Hematopoietic multipotent progenitor cell treated with erythropoietin and hydrocortisone succinate and interleukin-3 and kit ligand, for 6 days (in vitro differentiated cells): ENCODE measurements at places on chromosomes 1 and 21.

- peak; percentile 88 for DNase-seq
Measured at GRCh38 chr1:206864939-206865671, at the start of gene IL20. IL20 (plus strand) TSS chr1:206865623; CDS start chr1:206865853, 230 bp downstream.

DNA sequence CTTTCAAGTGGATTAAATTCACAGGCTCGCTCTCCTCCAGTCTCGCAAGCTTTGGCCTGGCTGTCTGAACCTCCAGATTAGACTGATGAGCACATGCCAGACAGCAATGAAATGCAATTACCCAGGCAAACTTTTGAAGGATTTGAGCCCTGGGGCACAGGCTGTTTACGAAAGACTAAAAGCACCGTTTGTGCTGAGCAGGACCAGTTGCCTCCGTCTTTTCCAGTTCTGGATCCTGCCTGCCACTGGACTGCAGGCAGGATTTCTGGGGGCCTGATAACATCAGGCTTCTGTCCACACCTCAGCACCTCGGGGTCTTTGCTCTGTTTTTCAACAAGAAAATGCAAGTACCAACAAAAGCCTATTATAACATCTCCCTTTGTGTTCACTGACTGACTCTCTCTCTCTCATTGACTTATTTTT lies 145.7 kb downstream of the CLIC6 start:
- DNase-seq = no peak

- DNase-seq = peak; percentile 11
Measured at GRCh38 chr21:35436899-35437298, 387.8 kb upstream of the RUNX1 start.

DNA sequence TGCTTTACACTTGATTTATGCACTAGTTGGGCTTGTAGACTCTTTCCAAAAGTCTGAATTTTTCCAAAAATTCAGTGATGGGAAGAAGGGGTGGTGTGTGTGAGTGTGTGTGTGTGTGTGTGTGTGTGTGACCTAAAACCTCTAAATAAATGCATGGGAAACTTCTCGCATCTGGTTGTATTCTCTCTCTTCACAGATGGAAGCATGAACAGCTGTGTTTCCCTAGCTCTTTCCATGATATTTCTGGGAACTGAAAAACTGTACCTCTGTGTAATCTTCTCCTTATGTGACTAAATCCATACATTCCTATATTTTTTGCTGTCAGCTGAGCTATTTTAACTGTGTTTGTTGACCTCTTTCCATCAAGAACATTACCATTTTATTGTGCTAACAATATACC lies 26.2 kb upstream of the CYYR1 start:
- DNase-seq = no peak

- DNase-seq = no peak
Measured at GRCh38 chr21:28704746-28705145, 287.9 kb downstream of the LTN1 start.

DNA sequence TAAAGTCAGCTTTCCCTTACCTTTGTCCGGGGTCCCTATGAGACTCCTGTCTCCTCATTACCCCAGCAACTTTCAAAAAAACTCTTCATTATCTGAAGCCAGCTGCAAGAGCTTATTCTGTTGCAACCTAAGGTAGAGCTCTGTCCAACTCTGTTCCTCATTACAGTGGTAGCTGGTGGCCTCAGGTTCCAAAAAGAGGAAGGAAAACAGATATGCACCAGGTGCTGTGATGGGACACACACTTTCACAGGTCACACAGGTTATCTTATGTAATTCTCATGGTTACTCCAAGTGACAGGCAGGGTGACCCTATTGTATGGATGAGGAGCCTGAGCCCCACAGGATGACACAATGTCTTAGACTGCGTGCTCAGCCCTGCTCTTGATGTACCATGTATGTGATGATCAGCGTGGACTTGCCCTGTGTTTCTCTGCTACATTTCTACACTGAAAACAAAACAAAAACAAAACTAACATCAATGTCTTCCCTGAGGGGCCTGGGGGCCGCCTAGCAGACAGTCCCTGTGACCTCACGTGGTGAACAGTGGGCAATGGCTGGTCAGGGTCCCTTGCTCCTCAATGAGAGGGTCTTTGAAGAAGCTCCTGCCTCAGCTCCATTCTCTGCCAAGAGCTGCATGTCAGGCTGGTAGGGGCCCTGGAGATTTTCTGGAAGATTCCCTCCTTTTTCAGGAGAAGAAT lies 9.7 kb upstream of the TENT5C start:
- peak; percentile 19 for DNase-seq

GRCh38 chr1:204126386-204126785 lies 25.5 kb downstream of the ETNK2 start:
- no peak for DNase-seq

DNA sequence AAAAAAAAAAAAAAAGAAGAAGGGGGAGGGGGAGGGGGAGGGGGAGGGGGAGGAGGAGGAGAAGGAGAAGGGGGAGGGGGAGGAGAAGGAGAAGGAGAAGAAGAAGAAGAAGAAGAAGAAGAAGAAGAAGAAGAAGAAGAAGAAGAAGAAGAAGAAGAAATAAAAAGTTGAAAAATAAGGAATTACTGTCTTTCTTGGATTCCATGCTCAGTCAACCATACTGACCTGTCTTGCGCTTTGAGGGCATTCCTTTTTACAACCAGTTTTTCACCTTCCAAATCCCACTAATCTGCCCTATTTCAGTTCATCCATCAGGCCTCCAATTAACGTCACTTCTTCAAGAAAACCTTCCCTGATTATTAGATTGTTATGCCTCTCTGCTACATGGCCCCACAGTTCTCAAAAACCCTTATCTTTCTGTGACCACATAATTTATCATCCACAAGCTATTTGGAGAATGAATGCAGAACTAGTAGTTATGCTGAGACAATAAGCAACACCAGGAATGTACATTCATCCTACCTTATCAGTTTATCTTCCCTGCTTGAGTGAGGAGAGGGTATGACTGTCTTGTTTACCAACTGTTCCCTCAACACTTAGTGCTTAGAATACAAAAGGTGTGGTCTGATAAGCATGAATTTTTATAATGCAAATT lies 57.5 kb upstream of the GUCA2A start:
- DNase-seq = peak; percentile 56

DNA sequence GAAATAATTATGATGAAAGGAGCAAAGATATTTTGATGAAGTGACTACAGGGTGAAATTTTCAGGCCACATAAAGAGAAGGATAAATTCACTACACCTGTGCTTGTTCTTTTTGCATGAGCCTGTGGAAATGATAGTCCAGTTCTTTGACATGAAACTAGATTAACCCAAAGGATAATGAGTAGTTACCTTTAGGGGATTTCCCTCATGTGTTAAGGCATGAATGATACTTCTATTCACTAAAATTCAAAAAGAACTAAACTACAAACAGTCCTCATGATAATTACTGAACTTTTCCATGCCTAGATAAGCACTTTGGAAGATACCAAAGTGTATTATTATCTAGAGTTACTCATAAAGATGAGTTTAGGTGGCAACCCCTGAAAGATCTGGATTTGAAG lies 244.3 kb downstream of the PTPRC start:
- DNase-seq = no peak

DNA sequence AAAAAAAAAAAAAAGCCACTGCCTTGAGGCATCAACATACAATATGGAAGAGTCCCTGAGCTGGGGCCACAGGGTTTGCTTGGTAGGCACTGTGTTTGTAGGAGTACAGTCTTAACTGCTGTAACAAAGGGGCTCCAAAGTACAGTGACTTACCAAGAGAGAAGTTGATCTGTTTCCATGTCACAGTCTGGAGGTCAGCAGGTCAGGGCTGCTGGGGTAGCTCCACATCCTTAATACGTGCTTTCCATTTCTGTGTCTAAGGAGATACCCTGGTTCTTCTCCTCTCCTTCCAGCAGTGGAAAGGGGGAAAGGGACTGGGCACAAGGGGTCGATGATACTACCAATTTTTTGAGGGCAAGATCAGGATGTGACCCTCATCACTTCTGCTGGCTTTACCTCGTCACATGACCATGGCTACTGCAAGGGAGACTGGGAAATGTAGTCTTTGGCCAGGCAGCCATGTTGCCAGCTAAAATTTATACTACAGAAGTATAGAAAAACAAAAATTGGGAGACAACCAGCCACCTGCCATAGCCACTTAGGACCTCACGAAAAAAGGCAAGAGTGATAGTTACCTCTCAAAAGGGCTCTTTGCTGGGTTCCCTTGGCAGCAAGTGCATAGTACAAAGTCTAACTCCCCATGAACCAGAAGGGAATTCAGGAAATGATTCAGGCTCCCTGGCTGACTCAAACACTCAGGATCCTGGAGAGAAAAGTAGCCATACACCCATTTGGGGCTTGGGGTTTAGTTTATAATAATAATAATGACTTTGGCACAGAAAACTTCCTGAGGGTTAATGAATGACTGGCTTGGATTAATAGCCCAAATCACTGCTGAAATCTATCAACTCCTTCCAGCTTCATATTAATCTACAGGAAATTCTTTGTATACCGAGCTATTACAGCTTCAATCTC lies 52.7 kb upstream of the ATP5PO start:
- peak; percentile 30 for DNase-seq

DNA sequence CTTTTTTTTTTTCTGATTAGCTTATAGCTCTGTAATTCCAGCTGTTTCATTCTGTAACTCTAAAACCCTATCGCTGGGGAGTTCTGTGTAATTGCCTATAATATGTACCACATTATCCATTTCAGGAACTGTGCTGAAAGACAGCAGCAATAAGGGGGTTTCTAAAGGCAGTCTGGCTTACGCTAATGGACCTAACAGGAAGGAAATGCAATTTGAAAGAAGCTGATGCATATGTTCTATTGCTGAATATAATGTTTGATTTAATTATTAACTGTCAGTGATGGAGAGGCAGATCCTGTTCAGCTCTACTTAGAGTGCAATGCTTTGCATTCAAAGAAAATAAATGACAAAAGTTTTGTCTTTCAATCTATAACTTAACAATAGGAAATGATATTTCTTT lies 209.4 kb upstream of the SNX7 start:
- no peak for DNase-seq

- DNase-seq = peak; percentile 16
Measured at GRCh38 chr1:236395947-236396664, 2.0 kb downstream of the EDARADD start.

- no peak for DNase-seq
Measured at GRCh38 chr1:161407451-161407985, 39.8 kb upstream of the CFAP126 start.

DNA sequence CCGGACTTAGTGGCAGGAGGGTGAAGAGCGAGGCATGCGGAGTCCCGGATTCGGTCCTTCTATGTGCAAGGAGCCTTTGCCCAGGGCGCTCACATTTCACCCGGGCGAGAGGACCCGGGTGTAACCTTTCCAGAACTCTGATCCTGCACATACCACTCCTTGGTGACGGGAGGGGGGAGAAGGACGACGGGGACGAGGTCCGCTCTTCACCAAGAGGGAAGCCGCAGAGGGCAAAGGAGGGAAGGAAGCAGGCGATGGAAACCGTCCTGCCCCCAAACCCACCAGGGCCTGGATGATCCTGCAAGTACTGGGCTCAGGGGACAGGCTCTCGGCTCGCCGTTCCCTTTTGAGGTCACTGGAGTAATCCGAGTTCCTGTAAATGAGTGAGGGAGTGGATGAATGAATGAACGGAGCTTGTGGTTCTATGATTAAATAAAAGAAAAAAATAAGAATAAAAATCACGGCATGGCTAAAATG lies 993 bp downstream of the SYPL2 start:
- DNase-seq = no peak

DNA sequence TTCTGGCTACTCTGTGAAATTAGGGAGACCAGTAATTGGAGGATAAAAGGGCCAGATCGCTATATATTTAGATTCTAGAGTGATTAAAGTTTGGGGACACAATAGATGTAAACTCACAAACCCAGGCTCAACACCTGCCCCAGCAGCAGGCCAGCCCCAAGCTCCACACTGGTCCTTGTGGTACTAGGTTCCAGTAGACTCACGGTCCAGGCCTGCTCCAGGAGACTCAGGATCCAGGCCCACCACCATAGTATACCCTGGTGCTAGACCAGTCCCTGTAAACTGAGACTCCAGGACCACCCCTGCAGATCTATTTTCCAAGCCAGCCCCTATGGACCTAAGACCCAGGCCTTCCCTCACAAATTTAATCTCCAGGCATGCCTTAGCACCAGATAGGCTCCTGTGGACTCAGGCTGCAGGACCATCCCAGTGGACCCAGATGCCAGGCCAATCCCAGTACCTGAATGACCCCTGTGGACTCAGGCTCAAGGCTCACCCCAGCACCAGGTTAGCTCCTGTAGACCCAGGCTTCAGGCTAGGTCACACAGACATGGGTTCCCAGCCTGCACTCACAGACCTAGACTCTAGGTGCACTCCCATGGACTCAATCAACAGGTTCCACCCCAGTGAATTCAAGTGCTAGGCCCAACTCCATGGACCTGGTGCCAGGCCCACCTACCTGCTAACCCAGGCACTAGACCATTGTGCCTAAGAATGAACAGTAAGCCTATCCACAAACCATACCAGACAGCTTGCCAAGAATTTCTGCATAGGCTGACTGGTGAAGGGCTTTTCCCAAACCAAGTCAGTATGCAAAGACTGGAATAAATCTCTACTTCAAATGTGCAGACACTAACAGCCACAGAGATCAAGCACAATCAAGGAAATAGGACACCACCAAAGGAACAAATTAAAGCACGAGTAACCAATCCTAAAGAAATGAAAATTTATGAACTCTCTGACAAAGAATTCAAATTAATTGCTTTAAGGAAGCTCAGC lies 13.8 kb upstream of the DENND1B start:
- no peak for DNase-seq

- no peak for DNase-seq
Measured at GRCh38 chr1:198106011-198106410, 50.8 kb upstream of the NEK7 start.

DNA sequence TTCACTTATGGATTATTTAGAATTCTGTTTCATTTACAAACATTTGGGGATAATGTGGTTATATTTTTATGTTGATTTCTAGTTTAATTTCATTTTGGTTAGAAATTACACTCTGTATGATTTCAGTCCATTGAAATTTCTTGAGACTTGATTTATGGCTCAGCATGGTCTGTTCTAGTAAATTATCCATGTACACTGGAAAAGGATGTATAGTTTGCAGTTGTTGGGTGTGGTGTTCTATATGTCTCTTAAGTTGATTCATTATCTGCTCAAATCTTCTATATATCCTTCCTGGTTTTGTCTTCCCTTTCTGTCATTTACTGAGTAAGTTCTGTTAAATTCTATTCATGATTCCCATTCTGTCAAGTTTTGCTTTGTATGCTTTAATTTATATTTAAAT lies 52.3 kb downstream of the RAP1A start:
- DNase-seq = no peak

DNA sequence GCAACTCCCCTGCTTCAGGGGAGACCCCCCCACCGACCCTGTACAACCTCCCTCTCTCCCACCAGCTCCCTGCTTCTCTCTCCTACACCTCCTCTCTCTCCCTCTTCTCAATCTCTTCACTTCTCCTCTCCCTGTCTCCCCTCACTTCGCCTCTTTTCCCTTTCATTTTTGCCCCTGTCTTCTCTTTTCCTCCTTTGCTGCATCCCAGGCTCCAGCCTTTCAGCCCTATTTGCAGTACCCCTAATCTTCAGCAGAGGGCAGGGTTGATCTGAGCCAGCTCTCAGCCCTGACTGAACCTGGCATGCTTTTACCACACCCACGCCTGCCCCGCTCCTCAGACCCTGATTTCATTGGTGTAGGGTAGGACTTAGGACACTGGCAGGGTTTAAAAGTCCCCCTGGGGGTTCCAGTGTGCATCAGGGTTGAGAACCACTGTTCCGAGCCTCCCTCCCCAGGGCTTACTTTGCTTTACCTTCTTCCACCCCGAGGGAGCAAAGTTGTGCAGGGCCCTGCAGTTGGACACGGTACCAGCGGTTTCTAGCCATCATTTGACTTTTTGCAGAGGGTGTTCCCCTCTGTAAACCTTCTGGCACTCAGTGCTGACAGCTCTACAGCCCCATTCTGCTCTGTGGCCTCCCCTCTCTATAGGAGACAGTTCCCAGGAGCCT lies 67.3 kb upstream of the CNTN2 start:
- DNase-seq = peak; percentile 84
